ENCODE measurements at places on chromosomes 3 and 15.

GRCh38 chr3:57557085-57557537 lies 1.0 kb downstream of the PDE12 start:
- peak; percentile 79 for DNase-seq

DNA sequence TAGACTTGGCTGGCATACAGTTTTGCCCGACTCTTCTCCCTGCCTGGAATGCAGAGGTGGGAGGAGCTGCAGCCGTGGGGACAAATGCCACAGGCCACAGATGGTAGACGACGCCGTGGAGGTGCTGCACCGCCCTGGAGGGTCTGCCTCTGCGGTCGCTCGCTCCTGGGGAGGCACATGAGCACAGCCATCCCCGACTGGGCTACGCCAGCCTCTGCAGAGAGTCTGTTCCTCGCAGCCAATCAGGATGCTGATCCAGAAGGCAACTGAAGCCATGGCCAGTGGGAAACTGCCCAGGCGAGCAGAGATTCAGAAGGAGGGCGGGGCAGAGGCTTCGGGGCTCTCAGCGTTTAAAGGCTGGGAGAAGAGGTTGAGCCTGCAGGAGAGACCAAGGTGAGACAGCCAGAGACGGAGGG lies 11.9 kb upstream of the LRRC15 start:
- DNase-seq: no peak

DNA sequence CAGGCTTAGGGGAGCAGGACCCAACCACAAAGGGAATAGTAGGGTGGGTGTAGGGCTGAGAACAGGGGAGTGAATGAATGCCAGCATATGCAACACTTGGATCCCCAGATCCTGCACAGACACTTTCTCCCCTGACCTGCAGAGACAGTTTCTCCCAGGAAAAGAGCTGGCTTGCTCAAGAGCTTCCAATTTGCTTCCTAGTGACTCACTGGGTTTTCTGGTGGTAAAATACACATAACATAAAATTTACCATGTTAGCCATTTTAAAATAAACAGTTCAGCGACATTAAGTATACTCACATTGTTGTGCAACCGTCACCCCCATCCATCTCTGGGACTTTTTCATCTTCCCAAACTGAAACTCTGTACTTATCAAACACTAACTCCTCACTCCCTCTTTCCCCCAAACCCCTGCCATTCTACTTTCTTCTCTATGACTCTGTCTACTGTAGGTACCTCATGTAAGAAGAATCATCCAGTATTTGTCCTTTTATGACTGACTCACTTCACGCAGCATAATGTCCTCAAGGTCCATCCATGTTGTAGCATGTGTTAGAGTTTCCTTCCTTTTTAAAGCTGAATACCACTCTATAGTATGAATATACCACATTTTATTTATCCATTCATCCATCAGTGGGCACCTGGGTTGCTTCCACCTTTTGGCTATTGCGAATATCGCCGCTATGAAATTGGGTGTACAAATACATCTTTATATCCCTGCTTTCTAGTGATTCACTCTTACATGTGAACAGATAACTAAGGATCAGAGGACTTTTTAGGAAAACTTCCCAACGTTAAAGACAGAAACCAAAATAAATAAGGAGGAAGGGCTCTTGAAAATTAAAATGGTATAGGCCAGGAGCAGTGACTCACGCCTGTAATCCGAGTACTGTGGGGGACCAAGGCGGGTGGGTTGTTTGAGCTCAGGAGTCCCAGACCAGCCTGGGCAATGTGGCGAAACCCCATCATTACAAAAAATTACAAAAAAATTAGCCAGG lies 95.6 kb upstream of the TJP1 start:
- DNase-seq: no peak

DNA sequence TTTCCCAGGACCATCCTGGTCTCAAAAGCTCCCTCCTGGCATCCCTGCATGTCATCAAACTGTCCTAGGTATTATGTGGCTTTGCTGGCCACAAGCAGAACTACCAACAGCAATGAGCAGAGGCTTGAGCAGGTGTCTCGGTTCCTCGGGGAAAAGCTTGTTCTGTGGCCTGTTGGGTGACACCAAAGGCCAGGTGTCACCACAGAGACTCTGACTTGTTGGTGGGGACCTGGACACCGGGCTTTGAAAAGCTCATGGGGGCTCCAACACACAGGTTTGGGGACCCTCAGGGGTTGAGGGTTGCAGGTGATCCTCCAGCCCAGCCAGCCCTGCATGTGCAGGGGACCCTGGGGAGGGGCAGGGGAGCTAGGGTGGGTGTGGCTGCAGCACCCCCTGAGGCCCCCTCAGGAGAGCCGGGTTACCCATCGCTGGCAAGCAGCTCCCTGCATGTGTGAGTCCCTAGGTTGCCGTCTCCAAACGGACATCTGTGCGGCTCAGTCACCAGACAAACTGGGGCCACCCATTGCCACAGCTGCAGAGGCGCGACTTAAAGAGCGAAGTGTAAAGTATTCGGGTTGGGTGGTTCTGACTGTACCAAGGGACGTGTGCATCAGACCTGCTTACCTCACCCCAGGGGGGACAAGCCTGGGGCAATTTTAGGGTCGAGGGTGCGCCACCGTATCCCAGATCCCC lies 140.1 kb downstream of the CHSY1 start:
- DNase-seq: peak; percentile 44

DNA sequence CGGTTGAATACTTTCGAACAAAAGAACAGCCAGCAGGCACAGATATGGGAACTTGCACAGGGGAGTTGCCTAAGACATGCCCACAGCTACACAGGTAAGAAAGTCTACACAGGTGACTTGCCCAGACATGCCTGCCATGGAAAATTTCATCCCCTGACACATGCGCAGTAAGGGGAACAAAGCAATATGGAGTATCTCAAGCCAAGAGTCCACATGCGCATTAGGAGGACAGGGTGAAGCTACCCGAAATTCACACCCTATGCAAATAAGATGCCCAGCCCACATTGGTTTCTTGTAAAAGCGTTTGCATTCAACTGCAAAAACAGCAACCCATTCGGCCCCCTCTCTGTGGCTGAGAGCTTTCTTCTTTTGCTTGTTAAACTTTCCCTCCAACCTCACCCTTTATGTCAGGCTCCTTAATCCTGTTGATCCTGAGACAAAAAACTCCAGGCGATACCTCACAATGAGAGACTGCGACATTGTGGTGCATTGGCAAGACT lies 49.3 kb upstream of the TRPM1 start:
- no peak for DNase-seq

DNA sequence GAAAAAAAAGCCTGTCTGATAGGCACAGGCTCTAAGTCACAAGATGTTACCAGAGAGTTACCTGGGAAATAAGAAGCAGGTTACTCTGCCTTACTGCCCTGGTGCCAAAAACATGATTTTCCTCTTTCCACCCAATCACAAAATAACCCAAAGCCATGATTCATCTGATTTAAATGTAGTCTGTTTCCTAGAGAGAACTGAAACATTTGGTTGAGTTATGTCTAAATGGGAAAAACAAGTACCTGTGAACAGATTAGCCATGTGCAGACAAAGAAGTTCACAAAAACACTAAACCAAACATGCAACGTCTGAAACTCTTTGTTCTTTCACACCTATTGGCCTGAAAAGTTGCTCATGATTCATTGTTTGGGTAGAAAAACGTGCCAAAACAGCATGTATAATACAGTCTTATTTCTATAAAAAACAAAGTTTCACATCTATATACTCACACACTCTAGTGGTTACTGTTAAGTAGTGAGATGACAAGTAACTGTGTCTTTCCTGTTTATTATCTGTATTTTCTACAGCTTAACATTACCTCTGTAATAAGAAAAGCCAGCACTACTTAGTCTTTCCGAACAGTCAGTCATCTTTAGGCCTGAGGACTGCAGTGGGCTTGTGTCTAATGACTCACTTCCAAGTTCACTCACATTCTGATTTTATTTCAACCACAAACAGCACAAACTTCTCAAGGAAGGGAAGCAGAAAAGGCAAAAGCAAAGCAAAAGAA lies 30.2 kb downstream of the FAM174B start:
- no peak for DNase-seq

- no peak for DNase-seq
Measured at GRCh38 chr3:182241766-182242488, 530.2 kb downstream of the SOX2 start.

- DNase-seq: no peak
Measured at GRCh38 chr3:172216911-172217310, 177.5 kb downstream of the FNDC3B start.

DNA sequence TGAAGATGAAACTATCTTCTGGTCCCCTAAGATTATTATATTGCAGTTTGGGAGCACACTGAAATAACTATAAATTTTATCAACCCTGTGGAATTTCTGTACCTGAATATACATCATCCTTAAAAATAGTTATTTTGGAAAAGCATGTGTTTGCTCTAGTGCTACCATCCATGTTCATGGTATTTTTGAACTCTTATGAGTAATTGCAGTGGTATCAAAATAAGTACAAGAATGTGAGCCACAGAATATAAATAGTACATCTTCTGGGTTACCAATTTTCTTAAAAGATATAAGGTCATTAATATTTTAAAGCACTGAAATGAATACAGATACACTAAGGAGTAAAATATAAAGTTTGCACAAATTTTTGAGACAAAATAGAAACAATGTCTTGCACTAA lies 206.5 kb downstream of the CBLB start:
- no peak for DNase-seq

GRCh38 chr3:126211569-126211968 lies 31.2 kb upstream of the ALDH1L1 start:
- DNase-seq: no peak

- DNase-seq: no peak
Measured at GRCh38 chr3:133152056-133152455, 113.9 kb downstream of the TMEM108 start.

DNA sequence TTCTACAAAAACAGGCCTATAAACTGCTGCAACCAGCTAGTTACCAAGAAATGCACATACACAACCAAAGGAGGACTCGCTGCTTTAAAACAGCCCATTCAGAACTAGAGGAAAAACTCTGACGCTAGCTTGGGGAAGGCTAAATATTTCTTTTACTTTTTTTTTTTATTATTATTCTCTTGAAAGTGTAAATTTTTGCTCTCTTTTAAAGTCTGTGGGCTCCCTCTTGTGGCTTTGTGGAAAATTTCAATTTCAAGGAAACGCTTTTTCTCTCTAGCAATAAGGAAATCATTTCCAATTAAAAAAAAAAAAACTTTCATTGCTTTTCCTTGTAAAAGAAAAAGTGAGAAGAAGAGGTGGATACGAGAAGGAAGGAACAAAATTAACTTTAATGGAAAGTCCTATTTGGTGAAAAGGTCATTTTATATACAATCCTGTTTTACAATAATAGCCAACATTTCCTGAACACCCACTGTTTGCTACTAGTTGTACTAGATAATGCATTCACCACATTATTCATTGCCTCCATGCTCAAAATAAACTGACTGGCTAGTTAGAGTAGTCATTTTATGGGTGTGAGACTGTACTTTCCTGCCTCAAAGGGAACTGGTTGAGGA lies 51.2 kb upstream of the SAMMSON start:
- DNase-seq: no peak

DNA sequence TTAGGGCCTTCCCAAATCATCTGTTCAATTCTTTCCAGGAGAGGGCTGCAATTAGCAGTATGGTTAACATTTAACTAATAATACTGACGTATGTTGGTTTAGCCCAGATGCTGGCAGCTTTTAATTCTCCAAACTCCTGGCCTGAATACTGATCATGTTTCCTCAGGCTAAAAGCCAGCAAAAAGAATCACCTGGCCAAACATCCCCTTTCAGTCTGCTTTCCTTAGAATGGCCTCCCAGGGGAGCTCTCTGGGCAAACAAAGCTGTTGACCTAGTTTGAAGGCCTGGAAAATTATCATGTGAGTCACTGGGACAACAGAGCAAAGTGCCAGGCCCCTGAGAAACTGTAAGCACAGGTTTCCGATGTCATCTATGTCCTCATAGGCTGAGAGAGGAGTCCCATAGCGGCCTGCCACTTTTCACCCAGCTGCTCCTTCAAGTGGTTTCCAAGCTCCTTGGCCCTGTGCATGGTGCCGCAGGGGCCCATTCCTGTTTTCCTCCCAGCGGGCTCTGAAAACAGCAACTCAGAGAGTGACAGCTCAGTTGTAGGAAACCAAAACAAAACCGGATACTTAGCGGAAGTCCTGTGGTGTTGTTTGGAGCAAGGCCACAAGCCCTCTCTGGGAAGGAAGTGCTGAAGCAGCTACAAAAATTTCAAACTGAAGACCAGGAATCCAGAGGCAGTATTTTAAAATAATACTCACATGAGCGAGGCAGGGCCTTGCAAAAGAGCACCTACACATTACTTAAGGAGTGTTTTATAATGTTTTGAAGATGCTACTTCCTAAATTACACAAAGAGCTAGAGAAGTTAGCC lies 36.5 kb upstream of the RAB11A start:
- peak; percentile 93 for DNase-seq

- DNase-seq: peak; percentile 80
Measured at GRCh38 chr3:171028779-171029232, 2.3 kb upstream of the SLC2A2 start.

GRCh38 chr3:167892205-167892604 lies 156.7 kb downstream of the SERPINI1 start:
- DNase-seq: no peak

DNA sequence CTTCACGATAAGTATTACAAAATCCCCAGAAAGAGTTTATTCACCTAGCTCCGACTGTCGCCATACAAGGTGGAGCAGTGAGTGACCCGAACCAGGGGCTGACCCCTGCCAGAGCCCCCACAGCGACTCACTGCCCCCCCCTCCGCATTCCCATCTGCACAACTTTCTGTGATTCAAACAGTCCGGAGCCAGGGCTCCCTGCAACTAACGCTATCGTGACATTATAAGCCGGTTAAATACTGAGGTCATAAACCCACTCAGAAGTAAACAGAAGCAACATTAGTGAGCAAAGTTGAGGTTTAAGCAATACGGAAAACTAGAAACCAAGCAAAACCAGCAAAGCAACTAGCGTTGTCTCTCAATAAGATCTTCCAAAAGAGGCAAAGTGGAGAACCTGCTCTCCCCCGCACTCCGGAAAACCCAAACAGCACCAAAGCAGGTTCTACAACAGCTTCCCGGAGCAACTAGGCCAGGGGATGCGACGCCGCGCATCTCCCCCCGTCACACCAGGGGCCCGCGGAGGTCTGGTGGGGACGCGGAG lies 642 bp downstream of the SCAP start:
- peak; percentile 82 for DNase-seq

DNA sequence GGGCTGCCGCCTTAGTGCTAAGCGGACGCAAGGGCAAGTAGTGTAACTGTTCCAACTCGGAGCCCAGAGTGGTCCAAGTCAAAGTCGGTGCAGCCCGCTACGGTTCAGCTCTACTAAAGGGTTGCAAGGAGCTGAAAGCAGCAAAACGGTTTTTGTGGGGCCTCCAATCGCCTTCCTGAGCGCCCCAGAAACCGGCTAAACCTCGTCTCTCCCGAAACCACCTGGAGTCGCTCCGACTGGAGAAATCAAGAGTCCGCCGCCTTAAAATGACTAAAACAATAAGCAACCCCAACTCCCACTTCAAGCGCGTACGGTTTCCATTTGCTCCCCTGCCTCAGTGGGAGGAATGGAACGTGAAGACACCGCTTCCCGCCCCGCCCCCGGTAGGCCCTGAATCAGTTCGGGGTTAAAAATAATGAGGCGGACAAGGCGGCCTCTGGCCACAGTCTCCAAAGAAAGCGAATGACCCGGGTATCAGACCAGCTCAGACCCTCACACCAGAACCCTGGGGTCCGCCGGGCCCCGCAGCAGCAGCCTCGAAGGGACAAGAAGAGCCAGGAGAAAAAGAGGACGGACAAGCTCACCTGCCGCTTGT lies 401 bp downstream of the SEC11A start:
- peak; percentile 43 for DNase-seq
